D721Med (cell line): ENCODE measurements at places on chromosomes 6 and 20.

DNA sequence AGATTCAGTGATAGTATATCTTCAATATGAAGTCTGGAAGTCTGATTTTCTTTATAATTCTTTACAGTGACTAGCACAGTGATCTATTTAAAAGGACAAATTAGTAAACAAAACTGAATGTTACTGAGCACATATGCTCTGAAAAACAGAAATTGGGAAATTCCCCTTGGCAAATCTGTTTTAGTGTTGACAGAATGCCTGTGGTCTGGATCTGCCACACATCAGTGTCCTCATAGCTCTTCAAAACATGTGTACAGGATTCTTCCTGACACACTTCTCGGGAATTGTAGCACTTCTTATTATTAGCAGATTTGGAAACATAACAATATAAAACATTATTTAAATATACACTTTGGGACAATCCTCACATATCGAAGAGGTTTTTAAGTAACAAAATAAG lies 354.3 kb downstream of the COL12A1 start:
- no peak for DNase-seq

GRCh38 chr6:81098109-81098814 lies 654.2 kb downstream of the TENT5A start:
- DNase-seq, result no peak

GRCh38 chr6:147434516-147434915 lies 74.0 kb upstream of the SAMD5 start:
- DNase-seq, result no peak

DNA sequence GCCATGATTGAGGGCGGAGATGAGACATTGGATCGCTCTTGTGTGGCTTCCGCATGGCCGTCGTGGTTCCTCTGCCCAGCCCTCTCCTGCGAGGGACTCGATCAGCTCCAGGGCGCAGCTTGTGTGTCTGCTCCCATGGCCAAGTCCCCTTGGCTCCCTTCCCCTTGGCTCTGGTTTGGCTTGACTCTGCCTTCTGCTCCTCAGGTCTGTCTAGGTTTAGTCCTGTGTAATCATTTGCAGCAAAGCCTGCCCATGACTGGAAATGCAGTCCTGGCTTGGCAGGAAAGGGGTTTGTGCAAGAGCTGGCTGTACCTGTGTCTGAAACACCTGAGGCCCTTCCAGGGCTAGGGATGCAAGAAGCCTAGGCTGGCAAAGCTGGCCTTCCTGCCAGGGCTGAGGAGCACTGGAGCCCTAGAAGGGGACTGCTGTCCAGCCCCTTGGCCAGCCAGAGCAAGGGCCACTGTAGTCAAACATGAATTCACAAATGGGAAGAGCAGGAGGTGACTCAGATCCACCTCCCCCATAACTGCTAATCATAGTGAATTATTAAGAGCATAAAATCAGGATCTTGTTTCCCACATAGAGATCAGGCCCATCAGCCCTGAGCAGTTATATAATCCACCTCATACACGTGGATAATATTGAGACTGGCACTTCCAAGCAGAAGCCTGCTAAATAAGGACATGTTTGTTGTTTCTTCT lies 196.8 kb downstream of the FARS2 start:
- no peak for DNase-seq

DNA sequence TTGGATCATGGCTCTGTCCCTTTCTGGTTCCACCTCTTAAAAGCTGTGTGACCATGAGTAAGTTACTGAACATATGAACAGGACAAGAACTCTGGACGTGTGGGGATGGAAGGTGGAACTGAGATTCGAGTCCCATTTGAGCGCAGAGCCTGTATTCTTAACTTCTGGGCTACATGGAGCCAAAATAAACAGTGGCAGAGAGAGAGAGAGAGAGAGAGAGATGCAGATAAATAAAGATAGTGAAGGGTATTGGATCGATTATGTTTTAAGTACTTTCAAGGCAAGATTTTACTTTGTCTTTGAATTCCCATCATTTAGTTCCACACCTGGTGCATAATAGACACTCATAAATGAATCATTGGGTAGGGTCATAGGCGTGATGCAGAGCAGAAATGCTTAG lies 39.7 kb downstream of the SLC35D3 start:
- DNase-seq, result no peak

DNA sequence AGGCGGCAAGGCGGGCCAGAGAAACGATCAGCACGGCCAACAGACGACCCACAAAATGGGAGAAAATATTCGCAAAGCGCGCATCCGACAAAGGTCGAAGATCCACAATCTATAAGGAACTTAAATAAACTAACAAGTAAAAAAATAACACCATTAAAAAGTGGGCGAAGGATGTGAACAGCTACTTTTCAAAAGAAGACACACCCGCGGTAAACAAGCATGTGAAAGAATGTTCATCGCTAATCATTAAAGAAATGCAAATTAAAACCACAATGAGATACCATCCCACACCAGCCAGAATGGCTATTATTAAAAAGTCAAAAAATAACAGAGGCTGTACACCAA lies 117.8 kb upstream of the SIRPA start:
- no peak for DNase-seq

DNA sequence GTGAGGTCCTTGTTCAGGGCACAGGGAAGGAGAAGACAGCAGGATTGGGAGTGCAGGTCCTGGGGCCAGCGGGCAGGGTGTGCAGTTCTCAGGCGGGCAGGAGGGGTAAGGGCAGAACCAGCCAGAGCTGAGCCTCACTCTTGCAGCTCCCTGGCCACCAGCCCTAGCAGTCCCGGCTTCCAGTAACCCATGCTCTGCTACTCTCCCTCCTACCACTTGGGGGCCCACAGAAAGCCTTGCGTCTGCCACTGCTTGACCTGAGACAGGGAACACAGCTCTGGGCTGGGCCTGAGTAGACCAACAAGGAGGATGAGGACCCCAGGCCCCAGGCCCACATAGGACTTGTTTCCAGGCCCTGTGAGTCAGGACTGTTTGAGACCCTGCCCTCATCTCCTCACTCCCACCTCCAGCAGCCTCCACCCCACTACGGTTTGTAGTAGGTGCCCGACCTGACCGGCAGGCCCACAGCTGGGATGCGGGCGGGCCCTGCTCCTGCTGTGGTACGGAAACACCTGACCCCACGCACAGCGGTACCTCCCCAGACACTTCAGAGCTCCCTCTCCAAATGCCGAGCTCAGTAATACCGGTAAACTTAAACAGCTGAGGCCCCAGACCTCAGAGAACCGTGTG lies 39.2 kb downstream of the KCNK5 start:
- DNase-seq, result no peak

GRCh38 chr6:31769684-31770371 lies 7.3 kb downstream of the VWA7 start:
- DNase-seq, result peak; percentile 73

DNA sequence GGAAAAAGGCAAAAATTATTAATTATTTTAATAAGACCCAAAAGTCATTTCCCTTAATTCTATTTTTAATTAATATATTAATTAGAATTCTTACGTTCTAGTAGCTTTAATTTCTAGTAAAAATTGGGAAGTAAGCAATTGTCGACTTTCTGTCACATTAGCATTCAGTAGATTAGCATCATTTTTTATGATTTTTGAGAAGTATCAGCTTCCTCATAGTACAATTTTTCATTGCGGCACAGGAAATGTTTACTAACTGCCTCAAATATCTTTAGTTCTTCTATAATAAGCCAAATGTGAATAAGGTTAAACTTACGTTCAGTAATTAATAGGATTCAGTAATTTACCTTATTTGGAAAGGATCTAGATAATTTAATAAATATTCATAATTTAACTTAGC lies 687.4 kb downstream of the EPM2A start:
- no peak for DNase-seq

DNA sequence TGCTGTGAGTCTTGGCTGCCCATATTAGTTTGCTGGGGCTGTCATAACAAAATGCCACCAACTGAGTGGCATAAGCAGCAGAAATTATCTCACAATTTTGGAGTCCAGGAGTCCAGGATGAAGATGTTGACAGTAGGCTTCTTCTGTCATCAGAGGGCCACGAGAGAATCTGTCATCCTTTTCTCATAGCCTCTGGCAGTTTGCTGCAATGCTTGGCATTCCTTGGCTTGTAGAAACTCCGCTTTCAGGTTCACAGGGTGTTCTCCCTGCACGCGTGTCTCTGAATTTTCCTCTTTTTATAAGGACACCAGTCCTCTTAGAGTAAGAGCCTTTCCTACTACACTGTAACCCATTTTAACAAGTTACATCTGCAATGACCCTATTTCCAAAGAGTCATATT lies 838.4 kb downstream of the TFAP2A start:
- DNase-seq, result no peak
